ENCODE measurements at places on chromosomes 3 and 15.

DNA sequence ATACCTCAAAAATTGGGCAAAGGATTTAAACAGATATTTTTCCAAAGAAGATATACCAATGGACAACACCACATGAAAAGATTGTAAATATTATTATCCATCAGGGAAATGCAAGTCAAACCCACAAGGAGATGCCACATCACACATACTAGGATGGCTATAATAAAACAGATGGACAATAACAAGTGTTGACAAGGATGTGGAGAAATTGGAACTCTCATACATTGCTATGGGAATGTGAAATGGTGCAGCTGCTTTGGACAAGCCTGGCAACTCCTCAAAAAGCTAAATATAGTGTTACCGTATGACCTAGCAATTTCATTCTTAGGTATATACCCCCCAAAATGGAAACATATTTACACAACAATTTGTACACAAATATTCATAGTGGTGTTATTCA, 59.3 kb downstream of the PPCDC start:
- DNase-seq: no peak

DNA sequence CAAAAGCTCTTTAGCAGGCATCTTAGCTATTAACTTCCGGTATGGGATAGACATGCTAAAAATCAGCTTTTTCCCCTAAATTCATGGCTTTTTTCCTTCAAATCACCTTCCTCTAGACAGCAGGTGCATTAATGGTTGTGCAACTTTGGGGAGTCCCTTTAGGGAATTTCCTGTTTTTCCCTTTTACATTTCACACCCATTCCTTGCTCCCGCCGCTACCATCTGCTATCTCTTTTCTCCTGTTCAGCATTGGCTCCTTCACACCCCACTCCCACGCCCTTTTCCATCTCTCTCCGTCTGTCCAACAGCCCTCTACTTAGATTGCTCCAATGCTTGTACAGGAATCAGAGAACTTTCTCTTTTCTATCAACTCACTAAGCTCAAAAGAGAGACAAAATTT, 43.4 kb downstream of the FEZF2 start:
- DNase-seq: no peak

DNA sequence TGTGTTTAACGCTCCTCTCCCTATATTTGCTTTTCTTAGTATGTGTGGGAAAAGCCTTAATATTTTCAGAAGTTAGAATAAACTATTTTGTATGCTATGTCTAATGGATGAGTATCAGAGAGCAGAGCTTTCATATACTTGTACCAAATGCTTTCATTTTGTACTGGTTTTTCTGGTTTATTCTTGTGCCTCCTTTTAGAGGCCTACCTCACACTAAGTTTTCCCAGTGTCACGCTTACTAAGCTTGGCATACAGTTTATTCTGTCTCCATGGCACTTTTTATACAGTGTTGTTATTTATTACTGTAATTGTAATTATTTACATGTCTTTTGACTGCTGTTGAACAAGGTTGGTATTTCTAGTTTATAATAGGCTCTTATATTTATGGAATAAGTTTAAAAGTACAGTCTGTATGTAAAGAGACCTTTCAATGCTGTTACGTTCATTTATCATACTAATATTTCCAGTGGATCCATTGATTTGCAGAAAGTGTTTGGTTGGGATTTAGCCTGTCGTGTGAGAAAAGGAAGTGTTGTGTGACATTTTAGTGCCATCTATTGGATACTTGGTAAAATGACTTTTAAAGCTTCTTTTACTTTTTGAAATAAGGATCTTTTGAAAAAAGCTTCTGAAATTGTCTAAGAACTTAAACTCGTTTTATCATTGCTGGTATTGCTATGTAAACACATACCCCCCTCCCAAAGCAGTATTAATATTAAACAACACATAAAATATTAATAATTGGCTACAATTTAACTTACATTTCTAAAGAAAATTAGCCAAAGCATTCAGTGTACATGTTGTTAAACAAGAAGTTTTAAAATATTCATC, 5.2 kb upstream of the EBLN2 start:
- DNase-seq: no peak

- DNase-seq: no peak
Measured at GRCh38 chr3:32592696-32593353, 22.2 kb upstream of the DYNC1LI1 start.
